ENCODE measurements at places on chromosomes 11 and 22.

DNA sequence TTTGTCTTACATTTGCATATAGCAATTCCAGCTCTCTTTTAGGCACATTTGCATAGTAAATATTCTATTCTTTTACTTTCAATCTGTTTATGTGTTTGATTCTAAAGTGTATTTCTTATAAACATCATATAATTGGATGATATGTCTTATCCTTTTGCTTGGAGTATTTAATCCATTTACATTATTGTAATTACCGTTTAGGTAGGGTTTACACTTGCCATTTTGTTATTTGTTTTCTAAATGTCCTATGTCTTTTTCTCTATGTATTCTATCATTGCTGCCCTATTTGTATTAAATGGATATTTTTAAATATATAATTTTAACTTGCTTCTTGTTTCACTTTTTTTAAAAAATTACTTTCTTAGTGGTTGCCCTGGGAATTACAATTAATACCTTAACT lies 22.8 kb upstream of the ACCSL start:
- no peak for DNase-seq

- DNase-seq, result no peak
Measured at GRCh38 chr11:1879941-1880720, 11.6 kb downstream of the PRR33 start.

DNA sequence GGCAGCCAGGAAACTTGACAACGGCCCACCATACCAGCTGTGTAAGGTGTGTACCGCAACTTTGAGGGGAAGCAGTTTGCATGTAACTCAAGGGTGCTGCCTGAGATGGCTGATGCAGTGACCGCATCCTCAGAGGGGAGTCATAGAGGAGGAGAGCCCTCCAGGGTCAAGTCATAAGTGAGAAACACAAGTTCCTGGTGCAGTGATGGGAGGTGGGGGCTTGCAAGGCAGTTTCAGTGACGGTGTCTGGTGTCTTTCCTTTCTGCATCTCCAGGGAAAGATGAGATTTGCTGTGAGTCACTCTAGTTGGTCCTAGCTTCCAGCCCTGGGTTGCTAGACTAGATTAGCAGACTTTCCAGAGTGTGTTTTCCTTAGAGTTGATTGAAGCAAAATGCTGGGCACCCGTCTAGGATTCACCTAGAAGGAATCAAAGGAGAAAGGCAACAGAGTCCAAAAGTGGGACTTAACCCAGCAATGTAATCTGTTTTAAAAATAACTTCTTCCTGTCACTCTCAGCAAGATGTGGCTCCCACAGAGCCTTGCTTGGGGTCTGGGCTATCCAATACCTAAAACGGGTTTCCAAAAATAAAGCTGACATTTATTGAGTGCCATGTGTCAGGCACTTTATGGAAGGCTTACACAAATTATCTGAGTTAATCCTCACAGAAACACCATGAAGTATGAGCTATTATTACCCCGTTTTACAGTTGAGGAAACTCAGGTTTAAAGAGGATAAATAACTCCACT lies 265.4 kb upstream of the PLET1 start:
- DNase-seq, result no peak

GRCh38 chr11:69394234-69394868 lies 87.1 kb upstream of the LINC01488 start:
- peak; percentile 41 for DNase-seq

- no peak for DNase-seq
Measured at GRCh38 chr11:76047231-76047630, 159.1 kb downstream of the WNT11 start.

- no peak for DNase-seq
Measured at GRCh38 chr22:38448945-38449745, 5.9 kb downstream of the KCNJ4 start.

DNA sequence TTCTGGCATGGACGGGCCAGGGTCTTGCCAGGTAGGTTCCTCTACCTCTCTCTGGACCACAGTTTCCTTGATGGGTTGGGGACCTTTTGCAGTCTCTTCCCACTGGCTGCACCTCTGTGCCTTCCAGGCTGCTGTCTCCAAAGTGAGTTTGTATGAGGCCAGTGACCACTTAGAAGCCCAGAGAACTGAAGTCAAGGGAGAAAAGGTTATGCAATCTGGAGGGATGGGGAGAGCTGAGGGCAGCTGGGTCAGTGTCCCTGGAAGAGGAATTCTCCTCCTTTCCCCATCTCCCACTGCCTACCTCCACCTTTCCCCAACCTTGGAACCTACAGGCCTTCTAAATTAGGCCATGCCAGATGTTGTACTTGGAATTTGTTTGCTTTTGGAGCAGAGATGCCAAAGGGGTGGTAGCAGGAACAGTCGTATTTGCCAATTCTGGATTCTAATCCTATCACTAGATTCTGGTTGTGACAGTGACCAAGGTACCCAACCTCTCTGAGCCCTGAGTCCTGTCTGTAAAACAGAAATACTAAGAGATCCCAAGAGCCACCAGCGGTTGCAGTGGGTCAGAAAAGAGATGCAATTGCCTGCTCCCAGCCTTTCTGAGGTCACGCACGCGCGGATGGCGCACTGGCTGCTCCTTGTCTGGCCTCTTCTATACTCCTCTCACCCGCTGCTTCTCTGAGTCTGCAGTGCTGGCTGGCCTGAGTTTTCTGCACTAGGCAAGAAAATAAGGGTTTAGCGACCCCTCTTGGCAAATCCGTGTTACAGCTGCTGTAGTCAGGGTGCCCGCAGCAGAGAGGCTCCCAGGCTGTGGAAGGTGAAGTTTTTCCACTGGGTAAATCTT lies 10.7 kb upstream of the ACCSL start:
- peak; percentile 91 for DNase-seq

DNA sequence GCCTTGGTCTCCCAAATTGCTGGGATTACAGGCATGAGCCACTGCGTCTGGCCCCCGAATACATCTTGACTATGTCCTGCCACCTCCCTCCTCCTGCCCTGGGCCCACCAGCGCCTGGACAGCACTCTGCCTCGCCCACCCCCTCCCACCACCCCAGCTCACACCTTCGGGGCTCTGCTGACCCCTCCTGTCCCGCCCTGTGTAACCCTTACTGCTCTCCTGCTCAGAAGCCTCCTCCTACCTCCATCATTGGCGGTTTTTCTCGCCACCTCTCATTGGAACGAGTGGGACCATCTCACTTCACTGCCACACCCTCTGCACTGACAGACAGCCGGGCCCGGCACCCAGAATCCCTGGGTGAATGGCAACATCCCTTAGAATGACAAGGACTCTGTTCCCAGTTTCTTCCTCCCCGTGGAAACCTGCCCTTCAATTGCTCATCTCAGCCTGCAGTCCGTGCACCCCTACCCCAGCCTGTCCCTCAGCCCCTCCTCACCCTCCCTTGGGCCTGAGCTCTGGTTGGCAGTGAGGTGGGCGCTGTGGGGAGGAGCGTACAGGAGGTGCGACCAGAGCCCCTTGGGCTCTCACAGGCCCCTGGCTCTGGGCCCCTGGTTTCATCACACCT lies 32.2 kb downstream of the LRRC74B start:
- no peak for DNase-seq

- peak; percentile 42 for DNase-seq
Measured at GRCh38 chr11:57463671-57464538, 3.6 kb downstream of the RTN4RL2 start.

DNA sequence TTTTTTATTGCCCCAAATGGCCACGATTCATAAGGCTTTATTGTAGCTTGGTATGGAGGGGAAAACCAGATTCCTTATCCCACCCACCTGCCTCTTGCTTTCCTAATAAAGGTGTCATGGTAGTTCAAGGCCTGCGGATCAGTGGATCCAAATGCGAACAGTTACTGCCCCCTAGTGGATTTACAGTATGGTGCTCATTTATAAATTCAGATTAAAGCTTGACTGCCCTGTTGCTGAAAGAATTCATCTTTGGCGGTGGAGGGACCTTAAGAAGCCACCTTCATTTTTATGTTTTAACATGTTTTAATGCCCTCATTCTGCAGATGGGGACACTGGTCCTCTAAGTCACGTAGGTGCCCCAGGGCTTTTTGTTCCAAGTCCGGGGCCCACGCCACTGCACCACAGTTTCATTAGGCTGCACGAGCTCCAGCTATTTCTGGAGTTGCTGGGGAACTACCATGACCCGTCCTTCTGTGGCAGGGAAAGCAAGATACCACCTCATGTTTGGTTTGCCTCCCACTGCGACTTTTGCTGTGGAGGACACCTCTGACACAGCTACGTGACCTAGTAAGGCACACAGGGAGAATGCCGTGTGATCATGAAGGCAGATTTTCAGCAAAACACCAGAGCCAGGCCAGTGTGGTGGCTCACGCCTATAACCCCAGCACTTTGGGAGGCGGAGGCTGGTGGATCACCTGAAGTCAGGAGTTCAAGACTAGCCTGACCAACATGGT lies 15.6 kb upstream of the INCENP start:
- peak; percentile 62 for DNase-seq

DNA sequence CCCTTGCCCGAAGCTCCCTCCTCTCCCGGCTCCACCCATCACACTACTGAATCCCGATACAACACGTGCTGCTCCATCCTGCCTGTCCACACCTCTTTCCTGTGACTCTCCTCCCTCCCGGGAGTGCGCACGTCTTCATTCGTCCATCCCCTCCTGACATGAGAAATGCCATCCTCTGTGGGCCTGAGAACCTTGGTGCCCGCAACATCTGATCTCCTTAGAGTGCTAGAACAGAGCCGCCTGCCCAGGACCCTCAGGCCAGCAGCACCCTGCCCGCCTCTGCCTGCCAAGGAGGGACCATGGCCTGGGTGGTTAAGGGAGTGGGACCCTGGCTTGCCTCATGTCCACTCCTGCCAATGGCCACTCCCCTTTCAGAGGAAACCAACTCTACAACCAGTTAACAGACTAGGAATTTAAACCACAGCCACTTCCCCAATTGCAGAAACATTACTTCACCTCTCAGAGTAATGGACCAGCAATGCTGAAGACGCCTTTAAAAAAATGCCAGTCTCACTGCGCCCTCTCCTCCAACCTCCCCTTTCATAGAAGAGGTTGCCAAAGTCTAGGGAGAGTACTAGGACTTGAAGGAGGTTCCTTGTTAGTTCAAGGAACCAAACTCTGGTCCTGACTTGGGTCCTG lies 466.3 kb downstream of the OPCML start:
- no peak for DNase-seq

DNA sequence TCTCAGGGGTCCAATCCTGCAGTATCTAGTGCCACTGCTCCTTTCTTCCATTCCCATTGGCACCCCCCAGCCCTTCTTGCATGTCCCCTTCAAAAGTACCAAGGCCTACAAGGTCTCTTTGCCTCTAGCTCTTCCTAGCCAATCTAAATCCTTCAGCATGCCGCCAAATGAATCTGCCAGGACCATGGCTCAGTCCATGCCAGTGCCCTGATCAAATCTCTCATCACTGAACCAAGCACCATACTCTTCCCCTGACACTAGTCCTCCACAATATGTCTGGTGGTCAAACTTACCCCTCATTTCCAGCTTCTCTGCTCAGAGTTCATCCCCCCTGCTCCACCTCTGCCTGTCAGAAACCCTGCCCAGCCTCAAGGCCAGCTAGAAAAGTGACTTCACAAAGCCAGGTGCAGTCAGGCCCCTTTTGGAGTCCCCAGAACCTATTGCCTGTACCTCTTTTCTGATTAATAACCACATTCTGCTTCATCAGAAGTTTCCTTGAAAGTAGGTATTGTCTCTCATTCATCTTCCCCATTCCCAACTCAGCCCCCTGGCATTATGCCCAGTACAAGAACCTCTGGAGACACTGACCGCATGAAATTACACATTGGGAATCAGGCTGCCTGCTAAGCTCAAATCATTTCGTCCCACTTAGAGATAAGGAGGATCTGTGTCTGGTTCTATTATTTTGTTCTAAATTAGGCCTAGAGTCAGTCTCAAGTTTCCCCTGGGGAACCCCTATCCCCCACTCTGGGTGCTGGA lies 11.4 kb downstream of the FEN1 start:
- DNase-seq, result no peak

DNA sequence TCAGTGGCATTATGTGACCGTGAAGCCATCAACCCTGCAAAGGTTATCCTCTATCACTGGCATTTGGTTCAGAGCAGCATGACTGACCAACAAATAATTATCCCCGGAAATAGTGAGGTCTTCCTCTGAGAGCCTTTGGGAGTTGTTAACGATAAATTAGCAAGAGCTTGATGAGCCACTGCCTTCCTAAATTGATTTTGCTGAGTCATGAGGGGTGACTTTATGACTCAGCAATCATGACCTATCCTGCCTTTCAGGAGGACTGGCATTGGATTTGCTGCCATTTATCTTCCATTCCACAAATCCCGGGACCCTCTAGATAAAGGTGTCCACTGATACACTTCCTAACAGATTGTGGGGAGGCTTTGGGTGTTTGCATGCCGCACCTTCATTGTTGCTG lies 80.8 kb upstream of the MTNR1B start:
- DNase-seq, result no peak

GRCh38 chr22:36439481-36440271 lies 41.8 kb downstream of the TXN2 start:
- DNase-seq, result peak; percentile 73

GRCh38 chr11:1502954-1503707 lies 16.6 kb upstream of the MOB2 start:
- DNase-seq, result no peak

- DNase-seq, result peak; percentile 42
Measured at GRCh38 chr22:33569559-33569958, 350.7 kb downstream of the LARGE1 start.

DNA sequence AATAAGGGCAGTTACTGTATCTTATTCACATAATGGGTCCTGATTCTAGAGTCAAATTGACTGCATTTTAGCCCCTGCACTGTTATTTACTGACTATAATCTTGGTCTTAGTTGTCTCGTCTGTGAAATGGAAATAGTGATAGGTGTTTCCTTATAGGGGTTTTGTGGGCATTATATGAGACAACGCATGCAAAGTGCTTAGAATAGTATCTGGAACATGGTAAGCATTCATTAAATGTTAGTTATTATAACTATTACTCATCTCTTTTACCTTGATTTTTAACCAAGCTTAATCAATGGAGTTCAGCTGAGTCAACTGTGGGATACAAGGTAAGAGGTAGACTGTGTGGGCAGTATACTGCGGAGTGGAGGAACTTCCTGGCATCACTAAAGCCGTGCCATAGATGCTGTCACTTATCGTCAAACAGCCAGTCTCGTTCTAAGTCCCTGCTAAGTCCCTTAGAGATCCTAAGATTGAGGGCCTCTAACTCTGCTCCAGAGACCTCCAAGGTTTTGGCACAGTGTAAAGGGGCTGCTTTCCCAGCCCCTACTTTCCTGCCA lies 2.6 kb upstream of the ZC3H12C start:
- DNase-seq, result no peak

- DNase-seq, result no peak
Measured at GRCh38 chr22:50286701-50287318, 16.6 kb upstream of the MAPK11 start.

- peak; percentile 2 for DNase-seq
Measured at GRCh38 chr11:98495016-98495415, 525.7 kb upstream of the CNTN5 start.

All from ELF-1 (cell line).